ENCODE measurements at places on chromosomes 3 and 15.
A peak's percentile ranks its signal among the peaks of the same experiment; 100 is the strongest.

DNA sequence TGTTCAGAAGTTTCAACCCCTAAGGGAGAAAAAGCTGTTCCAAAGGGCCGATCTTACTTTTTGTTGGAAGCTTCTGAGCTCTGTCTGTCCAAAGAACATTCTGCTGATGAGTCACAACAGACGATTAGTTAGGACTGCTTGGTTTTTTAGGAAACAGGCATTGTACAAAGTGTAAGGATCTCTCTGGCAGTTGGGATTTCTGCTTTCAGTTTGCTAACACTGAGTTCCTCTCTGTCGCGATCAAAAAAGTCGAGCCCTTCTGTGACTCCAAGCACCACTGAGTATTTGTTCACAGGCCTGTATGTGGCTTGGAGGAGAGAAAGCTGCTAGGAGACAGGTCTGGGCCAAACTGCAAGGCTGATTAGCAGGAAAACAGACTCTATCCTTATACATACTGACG is 91.8 kb upstream of the PFN2 start:
- no peak for DNase-seq

DNA sequence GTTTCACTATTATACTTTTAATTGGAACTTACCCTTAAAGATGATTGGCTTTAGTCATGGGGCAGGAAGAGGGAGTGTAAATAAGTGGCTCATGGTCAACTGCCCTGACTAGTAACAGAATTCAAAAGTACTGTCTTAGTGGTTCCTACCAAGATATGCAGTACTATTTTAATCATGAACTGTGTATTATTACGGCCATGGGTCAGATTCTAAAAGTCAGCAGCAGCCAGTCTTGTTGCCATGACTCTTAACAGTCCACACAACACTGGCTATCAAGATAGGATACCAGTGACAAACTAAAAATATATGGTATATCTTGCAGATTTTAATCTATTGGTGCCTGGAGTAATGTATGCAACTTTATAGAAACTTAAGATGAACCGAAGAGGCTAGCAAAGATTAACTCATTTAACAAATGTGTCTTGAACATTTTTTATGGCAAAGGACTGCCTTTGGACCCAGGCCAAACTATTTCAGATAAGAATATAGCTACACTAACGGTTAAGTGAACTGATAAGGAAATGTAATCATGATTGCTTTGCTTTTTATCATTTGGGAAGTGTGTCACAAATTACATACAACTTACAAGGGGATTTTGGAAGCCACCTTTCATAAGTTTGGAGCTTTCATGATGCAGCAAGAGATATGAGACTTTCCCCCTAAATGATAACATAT is 163.7 kb downstream of the TCF12 start:
- no peak for DNase-seq

GRCh38 chr15:36501063-36501678 is 78.3 kb upstream of the CDIN1 start:
- peak; percentile 41 for DNase-seq

GRCh38 chr15:69668039-69668705 is 215.6 kb downstream of the RPLP1 start:
- no peak for DNase-seq

DNA sequence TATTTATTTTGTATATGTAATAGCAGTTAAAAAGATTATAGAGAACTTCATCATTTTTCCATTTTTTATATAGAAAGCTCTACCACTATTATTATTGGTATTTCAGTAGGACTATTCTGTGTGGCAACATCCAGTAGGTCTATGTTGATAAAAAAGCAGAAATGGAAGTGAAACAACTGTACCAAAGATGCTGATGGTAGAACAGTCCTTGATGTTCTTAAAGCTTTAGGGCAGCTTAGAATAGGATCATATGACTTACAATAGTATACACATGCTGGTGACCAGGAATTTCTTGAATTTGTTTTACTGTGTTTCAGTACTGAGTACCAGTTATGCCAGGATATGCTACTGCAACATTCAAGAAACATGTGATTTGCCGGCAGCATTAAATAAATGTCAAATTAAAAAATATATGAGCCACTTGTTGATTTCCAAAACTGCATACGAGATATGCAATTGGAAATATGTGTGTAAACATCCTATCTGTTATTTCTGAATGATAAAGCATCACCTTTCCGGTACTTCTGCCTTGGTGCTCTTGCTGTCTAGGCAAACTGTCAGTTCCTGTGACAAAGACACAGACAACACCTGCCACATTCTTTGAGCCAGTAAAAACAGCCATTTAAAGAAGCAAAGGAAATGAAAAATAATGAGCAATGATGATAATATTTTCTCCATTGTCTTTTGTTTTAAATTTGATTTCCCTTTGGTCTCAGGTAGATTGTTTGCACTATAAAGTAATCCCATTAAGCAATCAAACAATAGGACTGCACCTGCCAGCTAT is 649.2 kb downstream of the ZPLD1 start:
- no peak for DNase-seq

GRCh38 chr3:140399871-140400270 is 278.0 kb upstream of the TRIM42 start:
- no peak for DNase-seq

DNA sequence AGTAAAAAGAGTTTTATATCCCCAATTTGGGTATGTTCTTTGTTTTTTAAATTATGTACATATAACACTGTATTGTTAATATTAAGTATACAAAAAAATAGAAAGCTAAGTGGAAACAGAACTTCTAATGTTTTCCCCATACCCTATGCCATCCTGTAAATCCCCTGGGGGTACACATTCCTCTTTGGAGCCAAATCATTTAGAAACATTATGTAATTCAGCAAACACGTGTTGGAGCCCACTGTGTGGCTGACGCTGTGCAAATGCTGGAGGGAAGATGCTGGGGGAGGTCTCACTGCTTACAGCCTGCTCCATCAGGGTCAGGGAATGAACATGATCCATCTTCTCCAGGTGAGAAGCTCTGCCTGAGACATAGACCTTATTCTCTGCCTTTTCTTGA is 52.8 kb downstream of the CRTC3 start:
- DNase-seq = no peak

- DNase-seq = no peak
Measured at GRCh38 chr3:88469216-88469615, 319.5 kb downstream of the C3orf38 start.

- no peak for DNase-seq
Measured at GRCh38 chr15:28917791-28918140, 32.0 kb downstream of the APBA2 start.

- DNase-seq = no peak
Measured at GRCh38 chr3:13051066-13051465, 22.2 kb downstream of the IQSEC1 start.

- no peak for DNase-seq
Measured at GRCh38 chr3:169931747-169932520, 20.6 kb downstream of the SAMD7 start.

DNA sequence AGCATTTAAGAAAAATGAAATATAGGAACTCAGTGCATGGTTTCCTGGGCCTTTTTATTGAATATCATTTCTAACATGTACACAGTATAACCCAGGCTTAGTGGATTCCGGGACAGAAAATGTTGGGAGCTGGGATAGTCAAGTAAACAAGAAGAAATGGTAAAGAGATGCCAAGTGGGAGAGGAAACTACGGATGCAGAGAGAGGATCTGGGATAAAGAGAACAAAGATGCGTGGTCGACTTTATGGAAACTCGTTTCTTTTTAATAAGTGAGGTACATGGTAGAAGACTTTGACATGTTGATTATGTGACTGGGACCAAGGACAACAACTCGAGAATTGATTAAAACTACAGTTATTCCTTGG is 1.2 kb upstream of the GPR176 start:
- no peak for DNase-seq

- DNase-seq = peak; percentile 38
Measured at GRCh38 chr3:70824773-70825172, 512.3 kb upstream of the MDFIC2 start.

DNA sequence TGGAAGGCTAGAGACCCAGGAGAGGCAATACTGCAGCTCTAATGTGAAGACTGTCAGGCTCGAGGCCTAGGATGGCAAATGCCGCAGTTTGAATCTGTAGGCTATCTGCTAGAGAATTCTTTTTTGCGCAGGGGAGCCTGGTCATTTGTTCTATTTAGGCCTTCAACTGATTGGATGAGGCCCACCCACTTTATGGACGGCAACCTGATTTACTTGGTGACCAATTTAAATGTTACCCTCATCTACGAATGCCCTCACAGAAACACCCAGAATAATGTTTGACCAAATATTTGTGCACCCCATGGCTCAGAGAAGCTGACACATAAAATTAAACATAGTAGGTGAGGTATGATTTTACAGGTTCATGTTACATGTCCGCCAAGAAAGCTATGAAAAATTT is 300.7 kb upstream of the GRM7 start:
- no peak for DNase-seq

DNA sequence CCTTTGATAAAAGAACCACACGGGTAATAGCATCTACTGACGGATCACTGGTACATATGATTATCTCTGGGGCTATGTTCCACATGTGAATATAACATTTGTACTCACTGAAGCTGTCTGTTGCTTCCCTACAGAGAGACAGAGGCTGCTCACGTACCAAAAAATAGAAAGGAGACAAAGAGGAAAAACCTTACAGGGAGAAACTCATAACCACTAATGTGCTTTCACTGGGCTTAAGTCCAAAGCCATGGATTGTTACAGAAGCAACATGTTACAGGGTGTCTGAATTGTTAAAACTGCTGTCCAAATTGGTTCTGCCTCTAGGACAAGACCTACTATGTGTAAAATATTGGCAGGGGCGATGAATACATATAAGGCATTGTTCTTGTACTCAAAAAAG is 311.9 kb downstream of the FOXP1 start:
- DNase-seq = no peak

GRCh38 chr3:124574012-124574411 is 156.2 kb upstream of the UMPS start:
- DNase-seq = no peak

DNA sequence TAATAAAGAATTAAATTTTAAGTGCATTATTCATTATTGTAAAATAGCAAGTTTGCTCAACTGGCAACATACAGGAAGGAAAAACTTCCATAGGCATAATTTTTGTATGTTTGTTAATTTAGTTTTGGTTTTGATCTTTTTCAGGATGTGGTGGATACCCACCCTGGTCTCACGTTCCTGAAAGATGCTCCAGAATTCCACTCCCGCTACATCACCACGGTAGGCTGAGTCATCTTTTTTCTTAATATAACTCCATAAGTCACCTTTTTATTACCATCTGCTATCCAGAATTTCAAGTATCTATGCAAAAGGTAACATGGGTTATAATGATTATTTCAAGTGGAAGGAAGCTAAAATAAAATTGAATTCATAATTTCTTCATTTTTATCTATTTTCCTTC is 104.8 kb downstream of the PPP2R3A start:
- peak; percentile 72 for DNase-seq

DNA sequence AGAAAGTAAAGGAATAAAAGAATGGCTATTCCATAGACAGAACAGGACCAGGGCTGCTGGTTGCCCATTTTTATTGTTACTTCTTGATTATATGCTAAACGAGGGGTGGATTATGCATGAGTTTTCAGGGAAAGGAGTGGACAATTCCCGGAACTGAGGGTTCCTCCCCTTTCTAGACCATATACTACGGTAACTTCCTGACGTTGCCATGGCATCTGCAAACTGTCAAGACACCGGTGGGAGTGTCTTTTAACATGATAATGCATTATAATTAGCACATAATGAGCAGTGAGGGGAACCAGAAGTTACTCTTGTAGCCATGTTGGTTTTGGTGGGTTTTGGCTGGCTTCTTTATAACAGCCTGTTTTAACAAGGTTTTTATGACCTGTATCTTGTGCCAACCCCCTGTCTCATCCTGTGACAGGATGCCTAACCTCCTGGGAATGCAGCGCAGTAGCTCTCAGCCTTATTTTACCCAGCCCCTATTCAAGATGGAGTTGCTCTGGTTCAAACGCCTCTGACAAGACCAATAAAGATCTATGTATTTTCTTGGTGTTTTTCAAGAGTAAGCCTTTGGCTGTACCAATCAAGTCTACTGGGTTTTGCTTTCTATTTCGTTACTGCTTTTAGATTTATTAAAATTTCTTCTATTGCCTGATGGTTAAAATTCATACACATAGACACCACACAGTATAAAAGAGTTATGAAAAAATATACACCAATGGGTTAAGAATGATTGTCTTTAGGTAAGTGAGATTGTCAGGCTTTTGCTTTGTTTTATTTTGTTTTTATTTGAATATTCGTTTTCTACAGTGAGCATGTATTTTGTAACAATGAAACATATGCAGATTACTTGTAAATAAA is 37.4 kb upstream of the CTDSPL start:
- no peak for DNase-seq

- no peak for DNase-seq
Measured at GRCh38 chr3:129607391-129608068, 1.1 kb upstream of the PLXND1 start.

DNA sequence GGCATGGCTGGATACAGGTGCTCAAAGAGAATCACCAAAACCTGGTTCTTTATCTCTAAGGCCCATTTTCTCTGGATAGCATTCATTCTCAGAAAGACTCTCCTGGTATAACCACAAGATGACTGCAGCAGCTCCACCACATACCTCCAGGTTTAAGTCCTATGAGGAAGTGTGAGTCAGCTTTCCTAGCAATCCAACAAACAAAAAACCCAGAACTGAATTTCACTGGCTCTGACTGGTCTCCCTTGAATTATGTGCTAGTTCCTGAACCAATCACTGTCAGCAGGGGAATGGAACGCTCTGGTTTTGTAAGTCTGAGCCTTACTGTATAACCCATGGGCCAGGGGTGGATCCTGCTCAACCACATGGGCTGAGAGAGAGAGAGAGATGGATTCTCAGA is 27.2 kb downstream of the MRPL46 start:
- peak; percentile 43 for DNase-seq

DNA sequence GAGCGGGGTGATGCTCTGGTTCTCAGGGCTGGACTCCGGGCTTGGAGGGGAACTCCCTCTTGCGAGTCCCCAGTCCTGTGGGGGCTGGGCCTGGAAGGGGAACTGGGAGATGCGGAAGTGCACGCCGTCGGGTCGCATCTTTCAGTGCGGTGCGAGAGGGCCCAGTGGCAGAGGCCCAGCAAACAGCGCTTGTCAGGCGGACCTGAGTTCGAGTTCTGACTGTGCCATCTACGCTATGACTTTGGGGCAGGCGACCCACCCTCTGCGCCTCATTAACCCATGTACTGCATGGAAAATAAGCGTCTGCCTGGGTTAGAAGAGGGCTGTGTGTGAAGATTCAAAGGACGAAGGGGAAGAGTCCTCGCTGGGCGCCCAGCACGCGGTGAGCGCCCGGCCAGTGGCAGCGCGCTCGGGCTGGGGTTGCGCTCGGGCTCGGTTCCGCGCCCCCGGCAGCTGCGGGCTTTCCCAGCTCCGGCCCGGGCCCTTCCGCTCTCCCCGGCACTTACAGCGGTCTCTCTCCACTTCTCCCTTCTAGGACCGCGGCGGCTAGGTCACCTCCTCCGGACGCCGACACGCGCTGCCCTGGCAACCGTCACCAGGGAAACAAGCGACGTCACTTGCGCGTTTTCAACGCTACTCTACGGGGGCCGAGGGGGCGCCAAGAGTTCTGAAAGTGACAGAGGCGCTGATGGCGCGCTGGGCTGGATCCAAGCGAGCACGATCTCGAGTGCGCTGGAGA is at the start of gene CCDC13:
CCDC13 (minus strand) TSS at position 584 of the 739 bp plus-strand sequence. CDS start 14,908 bp downstream, outside the sequence.
- peak; percentile 60 for DNase-seq

GRCh38 chr3:43372809-43373559 is 86.6 kb downstream of the SNRK start:
- DNase-seq = no peak
